Foreskin keratinocyte (primary cell): ENCODE measurements at places on chromosomes 12 and 14.
A peak's percentile ranks its signal among the peaks of the same experiment; 100 is the strongest.

DNA sequence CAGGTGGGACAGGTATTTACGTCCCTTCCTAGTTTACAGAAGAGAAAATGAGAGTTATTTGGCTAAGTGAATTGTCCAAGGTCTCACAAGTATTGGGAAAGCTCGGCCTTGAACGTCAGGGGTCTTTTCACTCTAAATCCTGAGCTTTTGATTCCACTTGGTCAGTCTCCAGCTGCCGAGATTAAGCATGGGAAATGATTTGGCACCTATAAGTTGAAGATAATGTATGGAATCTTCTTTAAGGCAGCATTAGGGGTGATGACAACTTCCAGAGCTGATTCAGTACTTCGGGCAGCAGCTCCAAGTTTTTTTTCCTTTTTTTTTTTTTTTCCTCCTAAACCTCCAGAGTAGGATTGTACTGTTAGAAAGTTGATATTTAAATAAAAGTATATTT lies 722 bp downstream of the FAM234B start:
- peak; percentile 7 for DNase-seq

DNA sequence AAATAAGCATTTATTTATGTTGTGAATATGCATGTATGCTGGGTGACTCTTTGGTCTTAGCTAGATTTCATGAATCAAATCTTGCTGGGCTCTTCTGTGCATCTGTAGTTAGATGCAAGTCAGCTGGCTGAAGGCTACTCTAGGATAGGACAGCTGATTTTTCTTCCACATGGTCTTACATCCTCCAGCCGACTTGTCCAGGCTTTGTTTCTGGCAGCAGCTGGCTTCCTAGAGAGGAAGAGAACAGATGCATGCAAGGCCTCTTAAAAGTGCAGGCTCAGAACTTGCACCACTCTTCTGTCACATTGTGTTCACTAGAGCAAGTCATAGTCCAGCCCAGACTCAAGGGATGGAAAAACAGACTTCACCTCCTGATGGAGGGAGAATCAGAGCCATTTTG lies 435.4 kb upstream of the STXBP6 start:
- no peak for DNase-seq

DNA sequence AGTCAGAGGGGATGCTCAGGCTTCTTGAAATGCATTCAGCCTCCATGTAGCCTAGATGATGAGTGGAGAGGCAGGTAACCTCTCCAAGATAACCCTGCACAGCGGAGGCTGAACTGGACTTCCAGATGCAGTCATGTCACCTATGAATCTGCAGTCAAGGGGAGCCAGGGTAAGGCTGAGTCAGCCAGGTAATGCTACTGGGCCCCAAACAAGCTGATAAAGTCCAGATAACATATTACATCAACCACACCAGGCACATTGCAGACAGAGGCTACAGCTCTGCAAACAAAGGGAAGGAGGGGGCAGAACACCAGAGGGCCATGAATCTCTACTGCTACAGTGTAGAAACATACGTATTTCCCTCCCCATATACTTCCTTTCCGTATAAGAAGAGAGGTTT lies 14.0 kb downstream of the RNASE9 start:
- DNase-seq, result no peak

GRCh38 chr12:120651821-120652220 lies 11.4 kb downstream of the CABP1 start:
- DNase-seq, result no peak

- DNase-seq, result no peak
Measured at GRCh38 chr12:5456906-5457305, 25.0 kb downstream of the NTF3 start.

GRCh38 chr12:125254856-125255255 lies 189.6 kb downstream of the AACS start:
- no peak for DNase-seq
